ENCODE measurements at places on chromosomes 7 and 10.

DNA sequence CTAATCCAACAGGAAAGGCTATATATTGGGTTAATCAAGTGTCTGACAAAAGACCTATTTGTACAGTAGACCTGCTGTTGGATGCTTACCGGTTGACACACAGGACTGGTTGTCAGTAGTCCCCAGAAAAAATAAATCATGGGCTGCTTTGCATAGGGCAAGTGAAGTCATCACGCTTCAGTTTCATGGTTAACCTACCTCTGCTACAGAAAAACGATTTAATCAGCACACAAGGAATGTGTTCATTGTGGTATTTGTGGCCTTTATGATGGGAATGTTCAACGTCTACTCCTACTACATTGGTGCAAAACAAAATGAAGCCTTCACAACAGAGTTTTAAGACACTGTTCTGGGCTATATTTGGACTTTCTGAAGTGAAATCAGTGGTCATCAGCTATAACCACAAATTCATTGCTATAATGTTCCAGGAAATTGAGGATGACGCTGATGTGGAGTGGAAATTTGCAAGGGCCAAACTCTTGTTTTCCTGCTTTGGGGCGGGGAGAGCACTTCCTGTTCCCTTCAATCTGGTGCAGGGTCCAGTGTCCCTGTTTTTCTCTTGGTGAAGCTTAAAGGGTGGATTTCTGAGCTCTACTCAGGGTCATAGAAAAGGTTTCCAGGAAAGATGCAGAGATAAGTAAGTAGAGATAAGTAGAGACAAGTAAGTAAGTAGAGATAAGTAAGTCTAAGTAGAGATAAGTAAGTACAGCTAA, 39.3 kb upstream of the GGCT start:
- ATAC-seq: no peak

GRCh38 chr10:94065787-94066186, 72.1 kb downstream of the PLCE1 start:
- no peak for ATAC-seq

DNA sequence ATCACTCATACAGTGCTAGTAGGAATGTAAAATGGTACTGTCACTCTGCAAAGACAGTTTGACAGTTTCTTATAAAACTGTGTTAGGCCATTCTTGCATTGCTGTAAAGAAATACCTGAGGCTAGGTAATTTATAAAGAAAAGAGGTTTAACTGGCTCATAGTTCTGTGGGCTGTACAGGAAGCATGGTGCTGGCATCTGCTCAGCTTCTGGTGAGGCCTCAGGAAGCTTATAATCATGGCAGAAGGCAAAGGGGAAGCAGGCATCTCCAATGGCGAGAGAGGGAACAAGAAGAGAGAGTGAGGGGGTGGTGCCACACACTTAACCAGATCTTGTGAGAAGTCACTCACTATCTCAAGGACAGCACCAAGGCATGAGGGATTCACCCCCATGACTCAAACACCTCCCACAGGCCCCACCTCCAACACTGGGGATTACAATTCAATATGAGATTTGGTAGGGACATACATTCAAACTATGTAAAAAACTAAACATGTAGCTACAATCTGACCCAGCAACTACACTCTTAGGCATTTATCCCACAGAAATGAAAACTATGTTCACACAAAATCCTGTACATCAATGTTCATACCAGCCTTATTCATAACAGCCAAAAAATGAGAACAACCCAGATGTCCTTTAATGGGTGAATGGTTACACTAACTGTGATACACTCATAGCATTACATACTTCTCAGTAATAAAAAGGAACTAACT, 5.0 kb downstream of the ALDH18A1 start:
- ATAC-seq: no peak

DNA sequence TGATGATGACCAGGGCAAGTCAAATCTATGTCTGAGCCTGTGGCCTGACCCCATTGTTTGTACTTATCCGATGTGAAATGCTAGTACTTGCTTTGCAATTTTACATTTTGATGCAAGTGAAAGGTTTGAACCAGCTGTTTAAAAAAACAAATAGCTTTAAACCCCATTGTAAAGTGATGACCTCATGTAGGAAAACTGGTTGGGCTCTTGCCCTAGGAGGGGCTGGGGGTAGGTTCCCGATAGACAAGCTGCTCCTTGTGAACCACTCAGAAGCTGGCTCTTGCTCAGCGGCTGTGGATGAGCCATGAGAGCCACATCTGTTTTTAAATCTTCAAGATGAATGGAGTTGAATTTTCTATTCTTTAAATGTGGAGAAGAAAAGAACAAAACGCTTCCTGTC, 185.3 kb downstream of the WDR11 start:
- no peak for ATAC-seq
